ENCODE measurements at places on chromosomes 12 and 14.

GRCh38 chr14:71554323-71554722, 377.9 kb upstream of the RGS6 start:
- DNase-seq: no peak

- no peak for DNase-seq
These were observed 107.1 kb downstream of the NPAS3 start for GRCh38 chr14:33045760-33046159.

DNA sequence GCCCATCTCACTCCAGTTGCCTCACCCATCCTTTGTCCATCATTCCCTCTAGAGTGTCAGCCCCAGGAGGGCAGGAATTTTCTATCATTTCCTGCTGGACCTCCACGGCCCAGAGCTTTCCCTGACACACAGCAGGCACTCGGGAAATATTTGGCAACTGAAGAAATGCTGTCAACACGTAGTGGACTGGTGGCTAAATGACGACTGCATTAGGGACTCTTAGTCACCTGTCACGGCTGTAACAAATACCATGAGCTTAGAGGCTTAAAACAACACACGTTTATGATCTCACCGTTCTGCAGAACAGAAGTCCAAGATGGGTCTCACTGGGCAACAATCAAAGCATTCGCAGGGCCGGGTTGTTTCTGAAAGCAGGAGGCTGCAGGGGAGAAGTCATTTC, 91.3 kb downstream of the PHETA1 start:
- no peak for DNase-seq

- DNase-seq: no peak
These were observed 228.2 kb upstream of the SYT1 start for GRCh38 chr12:78636231-78636855.

GRCh38 chr12:51959211-51959610, 7.7 kb downstream of the ACVR1B start:
- DNase-seq: no peak

DNA sequence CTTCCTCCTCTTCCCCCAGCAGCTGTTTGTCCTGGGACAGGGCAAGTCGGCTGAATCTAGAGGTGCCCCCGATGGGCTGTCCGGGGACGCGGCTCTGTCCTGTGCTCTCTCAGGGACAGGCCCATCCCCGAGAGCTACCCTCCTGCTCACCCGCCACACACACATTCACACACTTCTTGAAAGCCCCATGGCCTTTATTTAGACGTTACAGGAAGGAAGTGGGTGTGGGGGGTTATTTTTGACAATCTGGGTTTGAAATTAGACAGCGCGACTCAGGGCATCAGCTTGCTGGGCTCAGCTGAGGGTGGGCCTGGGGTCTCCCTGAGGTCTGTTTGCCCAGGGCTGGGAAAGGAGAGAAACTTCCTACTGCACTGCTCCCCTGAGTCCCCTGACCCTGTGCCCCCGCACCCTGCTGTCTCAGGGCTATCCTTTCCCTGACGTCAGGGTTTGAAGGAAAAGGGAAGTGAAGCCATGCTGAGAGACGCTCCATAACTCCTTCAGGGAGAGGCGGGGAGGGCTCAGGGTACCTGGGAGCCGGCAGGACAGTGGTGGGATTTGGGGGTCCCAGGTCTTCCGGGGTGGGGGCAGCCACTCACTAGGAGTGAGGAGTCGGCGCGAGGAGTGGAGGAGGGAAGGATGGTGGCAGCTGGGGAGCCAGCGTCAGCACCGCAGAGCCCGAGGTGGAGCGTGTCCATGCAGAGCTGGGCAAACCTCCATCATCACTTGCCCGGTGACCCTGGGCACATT, 8.1 kb downstream of the PTPN6 start:
- DNase-seq: no peak

DNA sequence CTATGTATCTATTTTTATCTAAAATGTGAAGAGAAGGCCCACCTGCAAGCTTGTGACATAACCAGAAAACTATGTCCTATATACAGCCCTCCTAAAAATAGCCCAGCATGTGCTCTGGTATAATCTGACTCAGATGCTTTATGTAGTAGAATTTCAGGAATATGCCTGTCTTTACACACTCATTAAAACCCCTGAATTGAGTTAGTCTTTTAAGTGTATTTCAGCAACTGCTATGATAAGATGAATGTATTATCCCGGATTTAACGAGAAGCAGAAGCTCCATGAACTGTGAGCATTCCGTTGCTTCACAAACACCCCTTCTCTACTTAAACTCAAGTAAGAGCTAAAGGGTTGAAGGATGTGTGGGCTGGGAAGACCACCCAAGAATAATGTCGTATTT, 89.9 kb upstream of the PRICKLE1 start:
- no peak for DNase-seq

- no peak for DNase-seq
These were observed 54.8 kb downstream of the CEP83 start for GRCh38 chr12:94404854-94405253.

- no peak for DNase-seq
These were observed 223.4 kb upstream of the GARIN2 start for GRCh38 chr14:66965831-66966230.

GRCh38 chr14:29005647-29006046, 239.1 kb downstream of the FOXG1 start:
- DNase-seq: no peak

DNA sequence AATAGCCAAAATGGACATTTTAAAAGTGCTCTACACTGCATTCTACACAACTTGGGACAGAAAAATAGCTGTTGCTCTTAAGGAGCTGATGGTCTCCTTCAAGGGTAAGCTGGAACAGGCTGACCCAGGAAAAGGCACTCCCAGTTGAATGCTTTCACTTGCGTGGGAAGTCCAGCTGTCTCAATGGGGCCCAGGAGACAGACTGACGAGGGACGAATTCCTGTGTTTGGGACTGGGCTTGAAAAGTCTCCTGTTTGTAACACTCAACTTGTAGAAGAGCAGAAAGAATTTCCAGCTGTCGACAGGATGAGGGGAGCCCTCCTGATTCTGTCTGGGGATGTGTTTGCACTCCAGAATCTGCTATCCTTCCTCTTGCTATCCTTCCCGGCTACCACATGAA, 180.8 kb downstream of the ZFP36L1 start:
- DNase-seq: no peak

- no peak for DNase-seq
These were observed 163.9 kb downstream of the ADGRD1 start for GRCh38 chr12:131117438-131118245.

DNA sequence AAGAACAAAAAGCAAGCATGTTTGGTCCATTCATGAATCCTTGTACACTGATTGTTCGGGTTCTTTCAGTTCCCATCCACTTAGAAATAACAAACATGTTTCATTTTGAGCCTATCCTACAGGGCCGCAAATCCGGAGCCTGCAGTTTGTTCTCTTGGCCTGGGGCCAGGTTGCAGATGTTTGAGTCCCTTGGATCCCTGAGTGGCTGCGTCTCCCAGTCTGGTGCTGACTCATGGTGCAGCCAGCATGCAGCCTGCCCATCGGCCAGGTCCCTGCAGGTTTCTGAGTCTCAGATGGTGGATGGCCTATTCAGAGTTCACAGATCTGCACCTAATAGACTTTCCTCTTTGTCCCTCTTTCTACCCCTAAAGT, 1.9 kb upstream of the DYNC1H1 start:
- DNase-seq: no peak

DNA sequence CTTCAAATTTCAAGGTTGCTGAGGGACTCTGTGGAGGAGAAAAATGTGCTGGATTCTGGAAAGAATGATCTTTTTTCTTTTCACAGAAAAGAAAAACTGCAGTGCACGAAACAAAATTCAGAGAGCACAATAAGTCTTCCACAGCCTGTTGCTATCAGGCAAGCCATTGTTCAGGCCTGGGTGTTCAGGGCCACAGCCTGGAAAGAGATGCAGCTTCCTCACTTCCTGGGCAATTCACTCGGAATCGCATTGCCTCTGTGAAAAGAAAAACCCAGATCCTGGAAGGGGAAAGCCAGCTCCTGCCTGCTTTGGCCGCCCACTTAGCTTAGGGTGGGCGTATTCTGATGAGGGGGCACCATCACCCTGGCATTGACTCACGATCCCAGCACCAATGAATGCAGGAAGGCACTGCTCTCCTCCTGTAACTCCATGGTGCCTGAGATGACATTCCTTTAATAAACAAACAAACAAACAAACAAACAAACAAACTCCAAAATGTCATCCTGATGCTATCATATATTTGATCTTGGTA, 863.9 kb downstream of the BCL11B start:
- no peak for DNase-seq

DNA sequence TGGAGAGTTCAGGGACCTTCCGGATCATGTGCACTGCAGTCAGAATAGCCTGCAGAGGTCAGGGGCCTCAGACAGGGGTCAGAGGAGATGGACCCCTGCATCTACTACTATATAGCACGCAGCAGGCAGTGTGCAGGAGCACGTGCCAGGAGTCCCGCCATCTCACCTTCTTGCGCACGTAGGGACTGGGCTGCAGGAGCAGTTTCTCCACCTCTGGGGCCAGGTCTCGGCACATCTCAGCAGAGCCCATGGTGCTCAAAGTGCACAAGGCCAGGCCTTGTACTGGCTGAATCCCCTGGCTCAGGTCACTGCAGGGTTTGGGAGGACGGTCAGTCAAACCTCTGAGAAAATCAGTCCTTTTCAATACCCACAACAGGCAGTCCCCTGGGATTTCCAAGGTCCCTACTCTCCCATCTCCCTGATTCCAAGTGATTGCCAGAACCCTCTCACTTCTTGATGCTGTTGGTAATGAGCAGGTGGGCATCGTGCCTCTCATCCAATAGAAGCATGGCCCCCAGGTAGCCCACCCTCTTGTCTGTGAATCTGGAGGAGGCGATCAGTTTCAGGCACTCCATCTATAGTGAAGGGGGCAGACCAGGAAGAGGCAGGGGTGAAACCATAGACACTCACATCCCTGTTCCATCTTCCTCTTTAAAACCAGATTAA, 1.3 kb downstream of the AP1G2 start:
- no peak for DNase-seq

DNA sequence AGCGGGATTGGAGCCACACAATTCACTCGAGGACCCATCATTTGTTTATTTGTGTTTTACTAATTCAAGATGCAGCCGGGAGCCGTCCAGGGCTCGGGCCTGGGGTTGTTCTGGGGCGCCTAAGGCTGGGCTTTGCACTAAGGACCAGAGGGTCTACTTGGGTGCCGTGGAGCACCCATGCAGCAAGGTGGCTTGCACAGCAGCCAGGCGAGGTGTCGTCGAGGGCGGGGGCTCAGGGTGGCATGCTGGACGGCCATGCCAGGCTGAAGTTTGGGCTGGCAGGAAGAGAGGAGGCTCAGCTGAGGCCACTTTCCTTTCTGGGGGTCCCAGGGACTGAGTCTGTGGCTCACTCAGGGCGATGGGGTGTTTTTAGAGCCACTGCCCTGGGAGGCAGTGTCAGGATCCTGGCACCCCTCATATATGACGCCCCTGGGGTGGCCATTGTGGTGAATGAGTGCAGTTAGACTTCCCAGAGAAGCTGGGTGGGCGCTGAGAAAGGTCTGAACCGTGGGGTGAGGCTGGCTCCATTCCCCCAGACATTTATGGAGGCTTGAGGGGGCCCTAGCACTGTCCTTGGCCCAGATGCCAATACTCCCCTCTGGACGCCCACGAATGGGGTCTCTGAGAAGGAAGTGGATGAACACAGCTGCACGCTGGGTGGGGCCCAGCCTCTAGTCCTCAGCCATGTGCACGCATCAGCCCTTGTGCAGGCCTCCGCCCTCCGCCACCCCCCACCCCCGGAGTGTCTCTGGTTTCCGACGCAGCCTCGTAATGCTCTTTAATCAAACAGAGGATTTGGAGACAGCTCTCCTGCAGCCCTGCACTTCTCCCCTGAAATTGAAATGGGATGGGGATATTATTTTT, 11.3 kb downstream of the MEG3 start:
- DNase-seq: no peak

GRCh38 chr12:83954071-83954789, 958.4 kb downstream of the SLC6A15 start:
- no peak for DNase-seq

DNA sequence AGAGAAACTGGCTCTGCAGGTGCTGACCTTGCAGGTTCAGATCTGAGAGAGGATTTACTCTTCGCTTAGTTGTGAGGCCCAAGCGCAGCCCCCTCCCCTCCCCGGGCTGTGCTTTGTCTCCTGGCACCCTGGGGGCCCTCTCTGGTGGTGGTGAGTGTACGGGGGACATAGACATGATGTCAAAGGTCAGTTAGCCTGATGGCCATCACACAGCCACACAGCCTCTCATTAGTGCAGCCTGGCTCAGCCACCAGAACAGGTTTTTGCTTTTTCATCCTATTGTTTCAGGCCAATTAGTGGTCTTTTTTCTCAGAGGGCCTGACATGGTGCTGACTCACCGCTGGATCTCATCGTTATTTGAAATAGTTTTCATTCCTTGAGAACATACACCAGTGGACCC, 437.9 kb downstream of the AACS start:
- DNase-seq: no peak

DNA sequence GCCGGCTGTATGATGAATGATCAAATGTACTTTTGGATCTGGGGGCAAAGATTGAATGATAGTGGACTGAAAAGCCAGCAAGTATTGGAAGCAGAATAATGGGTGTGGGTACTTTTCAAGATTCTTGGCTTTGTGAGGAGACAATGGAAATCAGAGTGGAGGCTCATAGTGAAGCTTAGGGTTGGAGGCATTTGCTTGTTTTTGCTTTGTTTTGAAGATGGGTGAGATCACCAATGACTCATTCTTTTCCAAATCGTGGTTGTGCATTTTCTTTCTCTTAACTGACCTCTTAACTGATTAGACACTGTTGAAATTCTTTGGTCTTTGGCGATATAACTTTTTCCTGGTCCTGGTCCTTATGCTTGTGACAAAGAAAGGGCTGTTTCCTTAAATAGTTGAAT, 54.4 kb downstream of the PELI2 start:
- DNase-seq: no peak

GRCh38 chr12:88318726-88319125, 176.6 kb downstream of the TMTC3 start:
- DNase-seq: no peak

DNA sequence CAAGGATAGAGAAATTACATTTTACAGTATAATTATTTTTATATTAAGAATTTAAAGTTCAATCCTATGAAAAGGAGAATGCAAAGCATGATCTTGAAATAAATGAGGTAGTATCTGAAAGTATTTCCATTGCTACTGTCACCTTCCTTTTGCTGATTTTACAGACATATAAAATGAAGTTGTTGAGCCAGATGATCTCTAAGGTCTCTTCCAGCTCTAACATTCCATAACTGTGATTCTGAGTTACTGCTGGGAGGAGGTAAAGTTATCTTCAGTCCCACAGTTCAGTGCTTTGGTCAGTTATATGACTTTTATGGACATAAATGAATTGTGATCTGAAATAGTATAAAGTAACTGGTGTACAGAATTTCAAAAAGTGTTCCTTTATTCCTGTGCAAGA, 52.8 kb downstream of the SLC38A6 start:
- no peak for DNase-seq

- DNase-seq: no peak
These were observed 186.8 kb upstream of the PRICKLE1 start for GRCh38 chr12:42776396-42776795.

DNA sequence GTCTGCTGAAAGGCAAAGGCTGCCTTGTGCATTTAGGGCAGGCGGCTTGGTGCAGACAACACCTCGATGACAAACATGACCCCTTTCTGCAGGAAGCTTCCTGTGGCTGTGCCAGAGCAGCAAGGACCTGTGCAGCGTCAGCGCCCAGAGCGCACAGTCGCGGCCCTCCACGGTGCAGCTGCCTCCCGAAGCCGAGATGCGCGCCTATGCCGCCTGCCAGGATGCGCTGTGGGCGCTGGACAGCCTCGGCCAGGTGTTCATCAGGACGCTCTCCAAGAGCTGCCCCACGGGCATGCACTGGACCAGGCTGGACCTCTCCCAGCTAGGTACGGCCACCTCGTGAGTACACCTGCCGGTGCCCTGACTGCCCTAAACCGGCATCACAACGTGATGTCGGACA, 57.3 kb downstream of the ANKRD9 start:
- DNase-seq: no peak

- DNase-seq: no peak
These were observed 359.4 kb downstream of the TMEM121 start for GRCh38 chr14:105885561-105886320.
